Stimulated activated CD8-positive, alpha-beta memory T cell treated with anti-CD3 and anti-CD28 coated beads, Interleukin-7, amount 100 ng/mL, for 1 hour (primary cell): ENCODE measurements at places on chromosomes 7 and 10.

- no peak for DNase-seq
These were observed 272.7 kb downstream of the HDAC9 start for GRCh38 chr7:18768256-18768655.

DNA sequence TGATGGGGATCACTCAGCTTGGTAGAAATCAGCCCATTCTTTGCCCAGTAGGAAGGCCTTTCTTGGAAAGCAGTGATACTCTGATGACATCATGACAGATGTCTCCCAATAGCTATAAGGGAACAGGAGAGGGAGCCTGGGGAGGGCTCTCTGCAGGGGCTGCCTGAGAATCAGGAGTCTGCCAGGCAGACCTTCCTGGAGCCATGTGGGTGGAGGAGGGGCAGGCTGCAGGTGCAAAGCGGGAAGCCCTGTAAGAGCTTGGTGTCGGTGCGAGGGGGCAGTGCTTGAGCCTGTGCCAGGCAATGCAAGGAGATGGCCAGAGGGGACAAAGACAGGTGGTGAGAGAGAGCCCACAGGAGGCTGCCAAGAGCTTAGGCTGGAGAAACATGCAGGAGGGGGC lies 5.0 kb upstream of the TNS3 start:
- DNase-seq = no peak

DNA sequence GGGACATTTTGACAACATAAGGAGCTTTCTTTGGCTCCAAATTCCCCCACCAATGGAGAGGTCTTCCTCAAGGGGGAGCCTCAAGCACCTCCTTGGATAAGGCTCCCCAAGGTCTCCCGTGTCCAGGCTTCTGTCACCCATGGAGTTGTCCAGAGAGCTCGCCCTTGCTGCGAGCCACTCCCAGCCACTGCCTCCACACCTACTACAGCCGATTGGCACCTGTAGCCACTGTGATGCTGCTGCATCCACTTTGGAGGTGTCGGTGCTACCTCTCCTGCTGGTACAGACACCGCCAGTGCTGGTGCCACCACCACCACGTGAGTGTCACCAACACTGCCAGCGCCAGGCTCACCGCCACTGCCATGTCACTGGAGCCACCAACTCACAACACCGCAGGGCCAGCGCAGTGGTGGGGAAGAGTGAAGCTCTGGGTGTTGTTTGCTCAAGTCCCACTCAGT lies 22.1 kb upstream of the ENO4 start:
- DNase-seq = no peak

DNA sequence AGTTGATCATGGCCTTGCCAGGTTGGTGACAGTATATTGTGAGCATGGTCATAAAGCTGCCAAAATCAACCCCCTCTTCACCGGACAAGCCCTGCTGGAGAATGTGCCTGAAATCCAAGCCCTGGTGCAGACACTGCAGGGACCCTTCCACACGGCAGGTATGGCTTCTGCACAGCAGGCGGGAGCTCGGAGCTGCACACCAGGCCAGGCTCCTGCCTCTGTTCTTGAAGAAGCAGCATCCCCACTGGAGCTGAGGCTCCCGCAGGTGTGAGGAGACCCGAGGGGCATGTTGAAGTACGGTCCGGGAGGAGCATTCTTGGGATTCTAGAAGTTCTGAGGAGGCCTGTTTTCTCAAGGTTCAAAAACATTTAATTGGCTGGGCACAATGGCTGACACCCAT lies 12.7 kb downstream of the DHTKD1 start:
- no peak for DNase-seq

DNA sequence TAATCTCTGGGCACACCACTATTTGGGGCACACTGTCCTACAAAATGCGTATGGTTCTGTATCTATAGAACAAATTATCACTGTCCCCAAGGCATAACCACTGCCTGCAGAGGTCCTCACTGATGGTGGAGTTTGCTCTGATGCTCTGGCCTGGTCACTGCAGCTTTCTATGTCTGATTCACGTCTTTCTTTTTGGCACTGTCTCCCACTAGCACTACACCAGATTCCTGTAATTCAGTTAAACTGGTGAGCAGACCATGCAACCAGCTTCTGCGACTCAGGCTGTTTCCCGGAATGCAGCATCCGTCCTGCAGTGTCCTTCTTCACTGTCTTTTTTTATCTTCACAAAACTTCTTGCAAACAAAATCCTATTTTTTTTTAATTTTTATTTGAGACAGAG lies 112.8 kb downstream of the KLF6 start:
- no peak for DNase-seq

DNA sequence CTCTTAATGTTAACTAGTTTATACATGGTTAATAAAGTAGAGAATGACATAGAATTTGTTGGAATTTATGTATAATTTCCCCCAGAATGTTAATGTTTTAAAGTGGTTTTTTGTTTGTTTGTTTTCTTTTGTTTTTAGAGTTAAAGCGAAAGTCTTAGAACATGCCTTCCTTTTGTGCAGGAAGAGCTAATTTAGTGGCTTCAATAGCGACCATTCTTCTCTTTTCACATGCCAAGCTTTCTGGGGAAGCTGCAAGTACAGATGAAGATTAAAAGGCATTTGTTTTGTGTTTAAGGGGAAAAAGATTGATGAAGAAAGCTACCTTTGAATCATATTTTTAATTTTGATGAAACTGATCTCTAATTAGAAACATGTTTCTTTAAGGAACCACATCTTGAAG lies 256.3 kb upstream of the CSTF2T start:
- no peak for DNase-seq

DNA sequence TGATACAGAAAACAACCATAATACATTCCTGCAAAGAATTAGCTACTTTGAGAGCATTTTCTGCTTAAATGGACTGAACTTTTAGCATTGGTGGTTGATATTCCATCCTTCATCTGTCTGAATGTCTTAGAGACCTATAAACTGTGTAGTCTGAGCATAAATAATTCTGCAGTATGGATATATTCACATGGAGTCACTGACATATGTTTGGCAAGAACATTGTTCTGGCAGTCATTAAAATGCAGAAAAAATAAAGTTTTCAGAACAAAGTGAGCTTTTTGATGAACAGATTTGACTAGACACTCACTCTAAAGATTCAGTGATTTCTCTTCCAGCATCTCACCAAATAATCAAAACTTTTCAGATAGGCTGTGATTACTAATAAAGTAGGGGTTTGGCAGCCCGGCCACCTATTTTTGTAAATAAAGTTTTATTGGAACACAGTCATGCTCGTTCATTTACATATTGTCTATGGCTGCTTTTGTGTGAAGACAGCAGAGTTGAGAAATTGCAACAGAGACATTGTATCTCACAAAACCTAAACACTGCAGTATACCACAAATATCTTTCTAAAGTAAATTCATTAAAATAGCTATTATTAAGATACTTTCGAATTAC lies 44.1 kb upstream of the RAPGEF5 start:
- DNase-seq = no peak

- no peak for DNase-seq
These were observed 35.5 kb upstream of the NCAPG2 start for GRCh38 chr7:158740013-158740656.

GRCh38 chr7:103857435-103857834 lies 132.0 kb downstream of the RELN start:
- no peak for DNase-seq

DNA sequence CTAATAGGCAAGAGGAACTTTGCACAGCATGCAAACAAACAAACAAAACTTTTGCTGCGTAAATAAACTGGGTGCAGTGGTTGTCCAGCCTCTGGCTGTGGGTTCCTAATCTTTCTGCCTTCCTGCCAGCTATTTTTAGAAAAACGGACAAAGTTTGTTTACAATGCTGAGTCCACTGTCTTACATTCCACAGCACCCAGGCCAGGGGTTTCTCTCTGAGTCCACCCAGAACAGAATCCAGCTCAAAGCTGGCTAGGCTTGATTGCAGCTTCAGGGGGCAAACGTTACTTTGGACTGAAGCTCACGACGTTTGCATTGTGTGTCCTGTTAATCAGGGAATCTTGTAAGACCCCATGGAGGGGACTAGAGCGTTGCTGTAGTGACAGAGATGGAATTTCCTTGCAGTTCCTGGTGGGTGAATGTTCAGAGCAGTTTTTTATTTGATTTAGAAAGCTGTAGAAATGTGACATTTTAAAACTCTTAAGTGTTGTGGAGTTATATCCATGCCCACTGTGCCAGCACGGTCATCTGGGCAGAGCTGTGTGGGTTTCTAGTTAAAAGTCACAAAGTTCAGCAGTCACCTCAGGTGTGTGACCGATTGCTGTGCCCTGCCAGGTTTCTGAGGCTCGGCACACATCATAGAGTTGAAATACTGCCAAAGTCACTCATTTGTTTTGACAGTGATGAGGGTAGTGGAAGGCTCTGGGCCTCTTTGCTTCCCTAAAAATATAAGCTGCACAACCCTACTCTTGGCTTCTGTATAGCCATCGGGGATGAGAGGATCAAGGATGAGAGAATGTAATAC lies 247.0 kb downstream of the STK31 start:
- DNase-seq = no peak

GRCh38 chr10:132448248-132448731 lies 51.3 kb downstream of the PWWP2B start:
- DNase-seq = no peak

DNA sequence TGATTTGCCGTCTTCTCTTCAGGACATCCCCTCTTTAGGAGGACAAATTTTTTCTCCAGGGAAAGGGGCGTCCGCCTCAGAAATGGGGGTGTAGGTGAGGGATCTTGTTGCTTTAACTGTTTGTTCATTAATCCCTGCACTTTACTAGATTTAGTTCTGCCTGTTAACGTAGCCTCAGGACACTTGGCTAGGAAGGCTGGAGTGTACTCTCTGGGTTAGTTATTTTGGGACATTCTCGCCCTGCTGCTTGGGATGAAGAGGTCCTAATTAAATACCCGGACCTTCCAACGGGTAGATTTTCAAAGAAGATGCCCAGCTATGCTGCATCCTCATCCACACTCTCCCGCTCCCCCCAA lies 552 bp upstream of the ZNF365 start:
- no peak for DNase-seq

DNA sequence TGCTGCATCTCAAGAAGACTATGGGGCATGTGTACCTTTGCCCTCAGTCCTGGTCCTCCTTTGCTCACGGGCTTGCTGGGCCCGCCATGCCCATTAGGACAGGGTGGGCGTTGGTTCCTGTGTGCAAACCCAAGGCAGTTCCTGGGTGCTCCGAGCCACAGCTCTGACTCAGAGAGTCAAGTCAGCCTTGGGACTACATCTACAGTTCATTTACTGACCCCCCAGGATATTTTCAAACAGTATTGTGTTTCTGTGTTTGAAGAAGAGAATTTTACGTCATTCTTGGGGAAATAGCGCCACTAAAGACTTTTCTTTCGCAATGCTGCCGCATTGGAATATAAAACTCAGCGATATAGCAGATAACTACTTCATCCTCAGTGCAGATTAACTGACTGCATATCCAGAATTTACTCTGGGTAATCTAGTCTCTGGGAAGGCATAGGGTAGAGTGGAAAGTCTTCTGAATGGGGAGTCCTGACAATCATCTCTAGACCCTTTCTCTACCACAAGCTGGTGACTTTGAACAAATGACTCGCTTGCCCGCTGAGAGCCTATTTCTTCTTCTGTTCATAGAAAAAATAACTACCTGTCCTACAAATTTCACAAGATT lies 638.9 kb upstream of the FZD8 start:
- no peak for DNase-seq

- DNase-seq = no peak
These were observed 36.6 kb downstream of the RBM28 start for GRCh38 chr7:128307061-128307460.

DNA sequence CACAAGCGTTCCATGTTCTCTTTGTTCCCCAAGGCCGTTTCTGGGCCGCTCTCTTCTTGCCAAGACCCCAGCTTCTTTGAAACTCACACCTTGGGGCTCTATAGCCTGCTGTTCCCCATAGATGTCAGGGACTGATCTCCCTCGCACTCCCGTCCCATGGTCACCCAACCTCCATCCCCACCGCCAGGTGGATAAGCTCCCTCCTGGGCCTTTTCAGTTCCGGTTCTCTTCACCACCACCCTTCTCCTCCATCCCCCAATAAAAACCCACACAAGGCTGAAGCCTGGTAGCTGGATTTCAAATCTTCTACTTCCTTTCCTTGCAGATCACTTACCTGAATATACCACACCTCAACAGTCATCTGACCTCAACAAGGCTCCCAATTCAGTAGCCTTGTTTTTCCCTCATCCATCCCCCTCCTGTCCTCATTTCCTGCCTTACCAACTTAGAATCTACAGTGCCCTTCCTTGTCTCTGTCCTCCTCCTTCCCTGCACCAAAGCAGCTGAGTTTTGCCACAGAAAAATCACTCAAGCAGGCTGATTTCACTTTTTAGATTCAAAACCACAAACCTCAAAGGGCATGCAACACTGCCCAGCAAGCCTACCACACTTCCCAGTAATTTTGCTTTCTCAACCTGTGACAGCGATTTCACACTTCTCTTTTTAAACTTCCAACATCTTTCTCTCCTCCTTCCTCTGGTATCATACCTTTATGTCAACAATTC lies 7.7 kb downstream of the SLC37A3 start:
- no peak for DNase-seq

- no peak for DNase-seq
These were observed 71.1 kb downstream of the CFAP58 start for GRCh38 chr10:104424719-104425118.

GRCh38 chr7:99098286-99098823 lies 45.6 kb downstream of the SMURF1 start:
- no peak for DNase-seq

DNA sequence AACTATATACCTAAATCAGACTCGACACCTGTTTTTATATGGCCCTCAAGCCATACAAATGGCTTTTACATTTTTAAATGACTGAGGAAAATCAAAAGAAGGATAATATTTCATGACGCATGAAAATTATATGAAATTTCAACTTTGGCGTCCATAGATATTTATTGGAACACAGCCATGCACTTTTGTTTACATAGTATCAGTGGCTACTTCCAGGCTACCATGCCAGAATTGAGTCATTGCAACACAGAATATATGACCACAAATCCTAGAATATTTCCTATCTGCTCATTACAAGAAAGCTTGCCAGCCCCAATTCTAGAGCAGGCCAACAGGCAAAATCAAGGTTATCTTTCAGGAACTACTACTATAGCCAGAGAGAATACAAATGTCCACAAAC lies 29.3 kb downstream of the AFAP1L2 start:
- no peak for DNase-seq

GRCh38 chr10:26881600-26882331 lies 21.0 kb upstream of the ABI1 start:
- no peak for DNase-seq

- no peak for DNase-seq
These were observed 8.9 kb downstream of the COX19 start for GRCh38 chr7:966291-967069.

- no peak for DNase-seq
These were observed 49.7 kb downstream of the PPP1R9A start for GRCh38 chr7:94957061-94957460.
